Mammary microvascular endothelial cell (primary cell): ENCODE measurements at places on chromosomes 5 and 9. TPM values are rescaled to one million over a fixed set of nuclear protein-coding genes. Genes with fewer than 3 reads are reported as not detected.

C1QTNF3 gene
- total RNA-seq = 0.54 TPM in 1 of 2 replicates, not detected in the other

SLC36A3 gene
- total RNA-seq = not detected in 2 replicates

FBP2 gene
- total RNA-seq = not detected in 2 replicates

SLC25A2 gene
- 0.15 TPM in 1 of 2 replicates, not detected in the other for total RNA-seq

RASEF gene
- under 0.01 TPM in 1 of 2 replicates, not detected in the other for total RNA-seq
